ENCODE measurements at places on chromosomes 11 and 22.

- DNase-seq: peak; percentile 41
Observed at GRCh38 chr11:119742263-119742861, 13.4 kb upstream of the NECTIN1 start.

DNA sequence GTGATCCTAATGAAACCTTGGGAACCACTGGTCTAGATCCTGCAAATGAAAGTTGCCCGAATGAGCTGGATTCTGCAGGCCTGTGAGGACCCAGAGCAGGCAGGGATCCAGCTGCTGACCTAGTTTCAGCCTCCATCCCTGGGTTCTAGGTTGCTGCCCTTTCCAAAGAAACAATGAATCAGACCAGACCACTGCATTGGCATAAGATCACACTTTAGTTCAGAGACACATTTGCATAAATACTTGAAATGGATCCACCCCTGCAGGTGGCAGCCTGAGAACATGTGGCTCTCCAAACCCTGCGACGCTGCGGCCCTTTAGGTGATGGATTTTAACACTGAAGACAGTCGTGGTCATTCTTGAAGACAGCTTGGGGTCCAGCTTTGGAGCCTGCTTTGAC is 23.7 kb downstream of the ADAMTS8 start:
- DNase-seq: no peak

- no peak for DNase-seq
Observed at GRCh38 chr11:65559951-65560537, 1.9 kb upstream of the LTBP3 start.

DNA sequence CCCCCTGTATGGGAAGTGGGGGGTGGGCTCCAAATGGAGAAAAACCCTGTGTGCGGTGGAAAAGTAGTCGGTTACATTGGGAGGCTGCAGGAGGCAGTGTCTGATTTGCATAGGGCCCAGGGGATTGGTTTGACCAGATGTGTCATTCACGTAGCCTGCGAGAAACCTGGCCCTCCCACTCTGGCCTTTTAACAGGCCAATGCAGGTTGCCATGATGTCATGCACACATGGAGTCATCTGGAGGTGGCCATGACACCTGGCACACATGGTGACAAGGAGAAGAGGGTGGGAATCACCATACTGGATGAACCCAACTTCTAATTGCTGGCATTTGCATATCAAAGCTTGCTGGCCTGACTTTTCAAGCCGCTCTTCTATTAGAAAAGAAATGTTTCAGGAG is 50.6 kb downstream of the FAM181B start:
- no peak for DNase-seq

DNA sequence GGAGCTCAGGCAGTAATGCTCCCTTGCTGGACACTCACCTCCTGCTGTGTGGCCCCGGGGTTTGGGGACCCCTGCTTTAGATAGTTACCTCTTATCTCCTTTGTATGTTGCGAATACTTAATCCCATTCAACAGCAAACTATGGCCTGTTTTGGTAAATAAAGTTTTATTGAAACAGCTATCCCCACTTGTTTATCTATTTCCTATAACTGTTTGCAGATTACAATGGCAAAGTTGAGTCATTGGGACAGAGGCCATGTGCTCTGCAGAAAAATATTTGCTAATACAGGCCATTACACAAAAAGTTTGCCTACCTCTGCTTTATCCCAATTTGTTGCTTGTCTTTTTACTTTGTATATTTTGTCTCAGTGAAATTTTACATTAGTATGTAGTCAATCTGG is 68.4 kb downstream of the CACNA1I start:
- DNase-seq: no peak

DNA sequence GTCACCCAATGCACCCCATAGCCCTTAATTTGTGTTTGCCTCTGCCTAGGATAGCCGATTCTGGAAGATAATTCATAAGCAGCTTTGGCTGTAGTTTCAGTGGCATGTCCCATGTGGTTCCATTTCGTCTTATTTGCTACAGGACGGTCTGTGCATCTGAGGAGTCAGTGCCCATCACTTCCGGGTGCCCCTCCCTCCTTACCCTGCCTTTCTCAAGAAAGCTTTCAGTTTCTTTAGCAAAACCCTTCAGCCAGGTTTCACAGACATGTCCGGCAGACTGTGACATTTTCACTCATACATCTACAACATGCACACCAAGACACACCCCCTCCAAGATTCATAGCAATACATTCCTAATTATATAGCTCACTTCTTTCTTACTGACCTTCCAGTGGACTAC is 14.3 kb downstream of the TP53AIP1 start:
- no peak for DNase-seq

DNA sequence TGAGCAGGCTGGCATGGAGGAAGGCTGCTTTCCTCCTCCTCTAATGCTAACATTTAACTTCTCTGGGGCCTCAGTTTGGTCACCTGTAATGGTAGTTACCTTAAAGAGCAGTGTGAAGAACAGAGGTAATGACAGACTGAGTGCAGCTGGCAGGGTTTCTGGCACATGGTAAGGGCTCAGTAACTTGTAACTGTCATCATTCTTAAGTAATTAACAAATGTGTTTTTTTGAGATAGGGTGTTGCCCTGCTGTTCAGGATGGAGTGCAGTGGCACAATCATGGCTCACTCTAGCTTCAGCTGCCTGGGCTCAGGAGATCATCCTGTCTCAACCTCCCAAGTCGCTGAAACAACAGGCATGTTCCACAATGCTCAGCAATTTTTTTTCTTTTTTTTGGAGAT is 242.0 kb upstream of the SYN3 start:
- no peak for DNase-seq

GRCh38 chr11:117819096-117820040 is 5.2 kb downstream of the FXYD2 start:
- no peak for DNase-seq

GRCh38 chr11:128692753-128693415 is 988 bp upstream of the FLI1 start:
- no peak for DNase-seq

GRCh38 chr11:78325274-78325781 is 92.3 kb downstream of the GAB2 start:
- DNase-seq: no peak

DNA sequence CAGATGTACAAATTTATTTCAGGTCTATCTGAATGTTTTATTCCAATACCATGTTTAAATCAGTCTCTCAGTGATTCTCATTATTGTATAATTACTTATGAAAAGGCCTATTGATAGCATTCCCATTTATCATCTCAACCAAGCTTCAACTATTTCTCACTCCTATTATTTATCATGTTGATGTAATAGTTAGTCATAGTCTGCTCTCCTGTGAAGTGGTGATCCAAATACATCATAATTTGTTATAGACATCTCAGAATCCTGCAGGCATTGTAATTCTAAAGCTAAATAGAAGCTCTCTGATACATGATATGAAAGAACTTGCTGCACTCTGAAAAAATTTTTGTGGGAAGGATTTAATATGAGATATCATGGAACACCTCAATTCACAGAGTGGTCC is 21.8 kb upstream of the OR8G1 start:
- no peak for DNase-seq

DNA sequence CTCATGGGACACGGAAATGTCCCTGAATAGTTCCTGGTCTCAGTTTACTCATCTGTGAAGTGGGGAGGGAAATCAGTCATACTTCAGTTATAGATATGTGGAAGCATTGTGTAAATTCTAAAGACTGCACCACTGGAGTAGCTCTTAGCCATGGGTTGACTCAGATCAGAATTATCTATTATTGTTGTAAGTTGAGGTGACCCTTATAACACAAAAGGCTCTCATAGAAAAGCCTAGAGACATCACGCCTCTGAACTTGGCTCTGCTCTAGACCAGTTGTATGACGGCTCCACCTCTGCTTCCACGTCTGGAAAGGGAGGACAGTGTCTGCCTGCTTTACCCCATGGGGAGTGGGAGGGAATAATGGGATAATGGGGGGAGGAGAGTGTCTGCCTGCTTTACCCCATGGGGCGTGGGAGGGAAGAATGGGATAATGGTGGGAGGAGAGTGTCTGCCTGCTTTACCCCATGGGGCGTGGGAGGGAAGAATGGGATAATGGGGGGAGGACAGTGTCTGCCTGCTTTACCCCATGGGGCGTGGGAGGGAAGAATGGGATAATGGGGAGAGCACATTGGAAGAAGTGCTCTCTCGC is 98.2 kb downstream of the AMOTL1 start:
- no peak for DNase-seq

DNA sequence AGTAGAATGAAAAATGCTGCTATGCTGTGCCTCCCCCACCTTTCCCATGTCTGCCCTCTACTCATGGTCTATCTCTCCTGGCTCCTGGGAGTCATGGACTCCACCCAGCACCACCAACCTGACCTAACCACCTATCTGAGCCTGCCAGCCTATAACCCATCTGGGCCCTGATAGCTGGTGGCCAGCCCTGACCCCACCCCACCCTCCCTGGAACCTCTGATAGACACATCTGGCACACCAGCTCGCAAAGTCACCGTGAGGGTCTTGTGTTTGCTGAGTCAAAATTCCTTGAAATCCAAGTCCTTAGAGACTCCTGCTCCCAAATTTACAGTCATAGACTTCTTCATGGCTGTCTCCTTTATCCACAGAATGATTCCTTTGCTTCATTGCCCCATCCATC is 14.9 kb upstream of the HBE1 start:
- DNase-seq: no peak

GRCh38 chr22:46256358-46256958 is 6.4 kb upstream of the CDPF1 start:
- DNase-seq: no peak

DNA sequence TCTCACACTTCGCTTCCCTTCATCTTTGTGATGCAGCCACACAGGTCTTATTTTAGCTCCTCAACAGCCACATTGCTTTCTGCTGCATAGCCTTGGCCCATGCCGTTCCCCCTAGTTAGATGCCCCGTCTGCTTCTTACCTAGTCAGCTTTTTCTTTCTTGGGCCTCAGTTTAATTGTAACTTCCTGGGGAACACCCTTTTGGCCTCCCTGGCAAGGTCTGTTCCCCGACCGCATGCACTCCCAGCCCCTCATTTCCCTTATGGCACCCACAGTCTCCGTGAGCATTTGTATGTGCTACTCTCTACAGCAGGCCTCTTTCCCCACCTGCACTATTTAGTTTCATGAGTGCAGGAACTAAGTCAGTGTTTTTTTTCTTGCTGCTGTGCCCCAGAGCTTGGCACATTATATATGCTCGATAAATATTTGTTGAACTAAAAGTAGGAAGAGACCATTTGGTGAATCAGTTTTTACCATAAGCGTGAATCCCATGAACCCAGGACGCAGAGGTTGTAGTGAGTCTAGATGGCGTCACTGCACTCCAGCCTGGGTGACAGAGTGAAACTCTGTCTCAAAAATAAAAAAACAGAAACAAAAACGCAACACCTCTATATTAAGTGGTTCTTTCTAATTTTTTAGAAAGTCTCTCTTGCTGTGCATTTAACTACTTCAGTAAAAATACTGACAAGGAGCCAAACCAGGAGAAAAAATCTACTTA is 38.5 kb downstream of the TNRC6B start:
- no peak for DNase-seq

DNA sequence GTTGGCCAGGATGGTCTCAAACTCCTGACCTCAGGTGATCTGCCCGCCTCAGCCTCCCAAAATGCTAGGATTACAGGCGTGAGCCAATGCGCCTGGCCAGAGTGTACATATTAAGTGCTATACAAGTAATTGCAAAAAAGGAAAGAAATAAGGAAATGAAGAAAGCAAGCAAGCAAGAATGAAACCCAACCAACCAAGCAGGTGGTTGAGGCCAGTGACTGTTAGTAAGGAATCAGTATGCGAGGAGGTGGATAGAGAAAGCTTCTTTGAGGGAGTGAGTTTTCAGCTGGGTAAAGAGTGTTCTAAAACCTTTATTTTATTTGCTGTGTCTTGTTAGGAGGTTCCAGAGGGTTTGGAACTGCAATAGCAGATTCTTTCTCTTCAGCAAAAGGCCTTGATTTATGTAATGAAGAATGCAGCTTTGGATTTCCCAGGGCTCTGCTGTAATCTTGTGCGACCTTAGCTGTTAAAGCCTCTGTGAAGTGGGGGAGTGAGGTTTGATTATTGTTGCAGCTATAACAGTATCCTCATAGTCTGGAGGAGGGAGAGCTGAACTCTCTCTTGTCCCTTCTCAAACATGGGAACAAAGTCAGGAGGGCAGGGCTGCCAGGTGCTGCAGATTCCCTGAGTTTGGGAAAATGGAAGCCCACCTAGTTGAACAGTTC is 5.7 kb downstream of the AMPD3 start:
- DNase-seq: no peak

DNA sequence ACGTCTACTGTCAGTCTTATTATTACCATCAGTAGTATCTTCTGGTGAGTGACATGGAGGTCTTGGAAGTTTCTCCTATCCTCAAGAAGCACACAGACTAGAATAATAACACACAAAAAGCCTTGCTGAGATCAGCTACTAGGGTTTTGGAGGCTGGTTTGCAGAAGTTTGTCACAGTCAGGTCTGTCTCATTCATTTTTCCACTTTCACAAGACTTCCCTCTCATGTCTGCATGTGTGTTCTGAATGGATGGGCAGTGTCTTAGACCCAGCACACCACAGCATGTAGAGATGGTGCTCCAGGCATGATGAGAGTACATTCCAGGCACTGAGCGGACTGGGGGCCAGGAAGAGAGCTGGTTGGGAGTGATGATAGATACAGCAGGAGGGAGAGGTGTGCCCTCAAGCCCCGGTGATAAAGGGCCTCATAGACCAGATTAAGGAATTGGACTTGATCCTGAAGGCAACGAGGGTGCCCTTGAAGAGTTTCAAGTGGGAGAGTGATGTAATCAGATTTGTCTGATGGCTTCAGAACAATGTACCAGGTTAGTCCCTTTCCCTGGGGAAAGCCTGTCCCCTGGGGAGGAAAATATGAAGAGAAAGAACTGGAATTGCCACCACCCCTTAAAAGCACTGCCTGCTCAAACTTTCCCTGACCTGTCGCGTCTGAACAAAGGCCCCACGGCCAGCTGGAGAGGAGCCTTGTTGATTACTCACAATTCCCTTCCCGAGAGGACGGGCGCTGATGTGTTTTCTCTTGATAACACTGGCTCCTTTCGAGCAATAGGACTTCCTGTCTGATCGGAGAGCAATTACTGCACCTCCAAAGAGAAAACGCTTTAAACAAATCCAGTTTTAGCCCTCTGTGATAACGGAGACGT is 45.1 kb upstream of the LMO2 start:
- no peak for DNase-seq

- no peak for DNase-seq
Observed at GRCh38 chr11:107457205-107457557, 444 bp downstream of the CWF19L2 start.

- DNase-seq: no peak
Observed at GRCh38 chr11:34416766-34417165, 22.0 kb upstream of the CAT start.

GRCh38 chr11:58933661-58934060 is 5.6 kb upstream of the GLYATL1 start:
- DNase-seq: no peak

- DNase-seq: no peak
Observed at GRCh38 chr22:46480396-46480795, 57.0 kb downstream of the CELSR1 start.

GRCh38 chr22:30212996-30213441 is 33.5 kb downstream of the LIF start:
- no peak for DNase-seq

GRCh38 chr11:74710281-74710938 is 20.8 kb downstream of the CHRDL2 start:
- DNase-seq: no peak
